Mesothelial cell of epicardium (in vitro differentiated cells): ENCODE measurements at places on chromosomes 5 and 9.
A peak's percentile ranks its signal among the peaks of the same experiment; 100 is the strongest.

DNA sequence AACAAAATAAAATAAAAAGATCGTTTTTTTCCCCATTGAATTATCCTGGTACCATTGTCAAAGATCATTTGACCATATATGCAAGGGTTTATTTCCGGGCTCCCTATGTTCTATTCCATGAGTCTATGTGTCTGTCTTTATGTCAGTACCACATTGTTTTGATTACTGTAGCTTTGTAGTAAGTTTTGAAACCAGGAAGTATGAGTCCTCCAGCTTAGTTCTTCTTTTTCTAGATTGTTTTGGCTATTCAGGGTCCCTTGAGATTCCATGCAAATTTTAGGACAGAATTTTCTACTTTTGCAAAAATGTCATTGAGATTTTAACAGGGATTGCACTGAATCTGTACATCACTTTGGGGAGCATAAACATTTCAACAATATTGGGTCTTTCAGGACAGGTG, 18.7 kb upstream of the EEIG1 start:
- no peak for DNase-seq

DNA sequence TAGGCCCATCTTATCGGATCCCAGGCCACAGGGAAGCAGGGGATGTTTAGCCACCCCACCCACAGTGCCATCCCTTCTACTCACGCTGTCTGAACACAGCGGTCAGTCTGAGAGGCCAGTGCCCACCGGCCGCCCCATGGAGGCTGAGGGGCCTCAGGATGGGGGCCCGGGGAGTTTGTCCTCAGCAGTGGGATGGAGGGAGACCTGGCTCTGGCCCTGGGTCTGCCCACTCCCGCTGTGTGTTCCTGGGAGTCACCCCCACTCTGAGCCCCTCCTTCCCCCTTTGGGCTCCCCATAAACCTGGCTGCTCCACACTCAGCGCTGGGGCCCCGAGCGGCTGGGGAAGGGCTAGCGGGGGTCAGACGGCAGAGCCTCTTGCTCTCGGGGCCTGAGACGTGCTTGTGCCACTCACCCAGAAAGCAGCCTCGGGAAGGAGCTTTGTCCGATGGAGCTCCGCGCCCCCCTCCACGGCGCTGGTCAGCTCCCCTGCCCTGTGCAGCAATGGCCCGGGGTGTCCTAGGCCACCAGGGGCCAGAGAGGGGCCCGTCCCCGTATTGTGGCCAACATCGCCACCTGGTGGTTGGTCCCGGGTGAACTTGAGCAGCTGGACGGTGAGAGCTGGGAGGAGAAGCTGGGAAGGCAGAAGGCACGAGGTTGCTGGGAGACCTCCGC, 10.9 kb upstream of the LAMC3 start:
- peak; percentile 76 for DNase-seq

GRCh38 chr5:110333384-110333783, 393.1 kb downstream of the TMEM232 start:
- no peak for DNase-seq

DNA sequence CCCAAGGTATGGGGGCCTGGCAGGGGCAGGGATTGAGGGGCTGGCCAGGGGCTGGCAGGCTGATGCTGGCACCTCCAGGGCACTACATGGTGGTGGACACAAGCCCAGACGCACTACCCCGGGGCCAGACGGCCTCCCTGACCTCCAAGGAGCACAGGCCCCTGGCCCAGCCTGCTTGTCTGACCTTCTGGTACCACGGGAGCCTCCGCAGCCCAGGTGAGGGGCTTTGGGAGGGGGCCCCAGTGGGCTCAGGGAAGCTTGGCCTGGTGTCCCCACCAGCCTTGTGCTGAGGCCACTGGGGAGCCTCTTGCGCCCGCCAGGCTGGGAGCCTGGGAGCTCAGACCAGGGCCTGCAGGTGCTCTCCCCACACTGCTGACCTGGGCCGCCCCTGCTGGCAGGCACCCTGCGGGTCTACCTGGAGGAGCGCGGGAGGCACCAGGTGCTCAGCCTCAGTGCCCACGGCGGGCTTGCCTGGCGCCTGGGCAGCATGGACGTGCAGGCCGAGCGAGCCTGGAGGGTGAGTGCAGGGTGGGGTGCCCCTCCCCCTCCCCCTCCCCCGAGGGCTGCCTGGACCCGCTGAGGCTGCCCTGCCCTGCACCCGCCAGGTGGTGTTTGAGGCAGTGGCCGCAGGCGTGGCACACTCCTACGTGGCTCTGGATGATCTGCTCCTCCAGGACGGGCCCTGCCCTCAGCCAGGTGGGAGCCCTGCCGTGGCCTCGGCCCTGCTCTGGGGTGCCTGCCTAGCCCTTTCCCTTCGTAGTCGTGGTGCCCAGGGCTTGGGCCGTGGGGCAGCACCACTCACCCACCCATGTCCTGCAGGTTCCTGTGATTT, 5.7 kb downstream of the MAMDC4 start:
- DNase-seq: no peak

DNA sequence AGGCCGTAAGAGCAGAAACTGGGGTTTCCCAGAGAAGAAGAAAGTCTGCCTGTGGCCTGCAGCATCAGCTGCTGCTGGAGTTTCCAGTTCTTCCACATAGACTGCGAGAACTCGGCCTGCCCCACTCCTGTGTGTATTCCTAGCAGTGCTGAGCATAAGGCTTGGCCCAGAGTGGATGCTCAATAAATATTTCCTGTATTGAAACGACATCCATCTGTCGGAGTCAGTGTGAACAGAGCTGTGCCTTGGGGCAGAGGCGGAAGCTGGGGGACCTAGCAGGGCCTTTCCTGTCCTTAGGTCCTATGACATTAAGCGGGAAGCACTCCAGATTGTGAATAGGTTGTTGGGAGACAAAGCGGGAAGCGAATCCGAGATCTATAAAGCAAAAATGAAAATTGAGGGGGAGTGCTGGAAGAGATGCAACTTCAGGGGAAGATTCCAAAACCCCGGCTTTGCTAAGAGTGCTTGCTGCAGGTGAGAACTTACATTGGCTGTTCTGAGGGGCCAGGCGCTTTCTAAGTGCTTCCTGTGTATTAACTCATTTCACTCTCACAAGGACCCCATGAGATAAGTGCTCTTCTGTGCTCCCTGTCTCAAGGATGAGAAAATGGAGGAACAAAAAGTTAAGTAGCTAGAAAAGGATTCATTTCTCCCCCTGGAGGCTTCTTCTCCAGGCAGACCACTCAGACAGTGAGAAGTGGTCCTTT, 76.1 kb upstream of the CXCL14 start:
- DNase-seq: no peak

- no peak for DNase-seq
Observed at GRCh38 chr5:148939676-148940075, 113.3 kb downstream of the ADRB2 start.

- DNase-seq: peak; percentile 80
Observed at GRCh38 chr9:132214027-132214622, 52.3 kb downstream of the NTNG2 start.

DNA sequence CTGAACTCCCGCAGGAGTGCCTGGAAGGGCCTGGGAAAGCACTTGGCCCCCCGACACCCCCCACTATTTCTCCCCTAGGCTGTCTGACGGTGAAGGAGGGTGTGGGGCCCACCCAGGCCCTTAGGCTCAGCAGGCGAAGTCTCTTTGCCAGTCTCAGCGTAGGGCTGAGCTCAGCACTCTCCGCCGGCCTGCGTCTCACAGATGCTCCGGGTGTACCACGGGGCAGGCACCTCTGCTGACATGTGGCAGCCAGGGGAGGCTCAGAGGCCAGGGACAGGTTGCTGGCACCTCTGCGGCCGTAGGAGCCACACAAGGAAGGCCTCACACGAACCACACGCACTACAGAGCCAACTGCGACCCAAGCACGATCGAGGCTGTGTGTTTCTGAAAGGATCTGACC, 114.2 kb downstream of the VAV2 start:
- no peak for DNase-seq

DNA sequence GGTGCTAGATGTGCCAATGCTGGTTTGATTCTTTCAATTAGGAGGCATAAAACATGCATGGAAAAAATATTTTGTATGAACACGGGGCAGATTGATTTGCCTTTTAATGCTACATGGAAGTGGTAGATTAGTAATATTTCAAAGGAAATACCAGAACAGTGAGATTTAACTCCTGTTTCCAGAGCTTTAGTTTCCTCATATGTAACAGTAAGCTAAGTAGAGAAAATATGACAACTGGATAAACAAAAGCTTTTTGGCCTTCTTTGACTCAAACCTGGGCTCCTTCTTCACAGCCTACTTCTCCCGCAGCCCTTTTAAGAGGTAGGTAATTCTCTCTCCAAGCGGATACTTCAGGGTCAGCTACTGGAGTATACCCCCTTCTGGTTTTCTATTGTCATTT, 254.2 kb upstream of the TRPC7 start:
- DNase-seq: no peak

- no peak for DNase-seq
Observed at GRCh38 chr5:125463466-125464092, 717.1 kb upstream of the ZNF608 start.

DNA sequence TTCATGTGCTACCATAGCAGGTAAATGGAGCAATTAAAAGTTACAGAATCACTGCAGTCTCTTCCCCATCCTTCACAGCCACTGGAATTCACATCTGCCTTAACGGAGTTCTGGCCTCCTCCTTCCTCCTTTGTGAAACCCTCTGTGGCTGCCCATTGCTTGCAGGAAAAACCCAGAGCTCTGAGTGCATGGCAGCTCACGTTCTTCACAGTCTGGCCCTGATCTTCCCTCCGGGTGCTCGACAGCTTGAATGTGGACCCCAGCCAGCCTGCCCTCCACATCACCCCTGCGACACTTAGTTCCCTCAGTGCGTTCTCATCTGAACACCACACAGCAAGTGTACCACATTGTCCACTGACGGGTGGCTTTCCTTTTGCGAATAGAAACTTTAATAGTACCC, 63.2 kb upstream of the RUFY1 start:
- no peak for DNase-seq

DNA sequence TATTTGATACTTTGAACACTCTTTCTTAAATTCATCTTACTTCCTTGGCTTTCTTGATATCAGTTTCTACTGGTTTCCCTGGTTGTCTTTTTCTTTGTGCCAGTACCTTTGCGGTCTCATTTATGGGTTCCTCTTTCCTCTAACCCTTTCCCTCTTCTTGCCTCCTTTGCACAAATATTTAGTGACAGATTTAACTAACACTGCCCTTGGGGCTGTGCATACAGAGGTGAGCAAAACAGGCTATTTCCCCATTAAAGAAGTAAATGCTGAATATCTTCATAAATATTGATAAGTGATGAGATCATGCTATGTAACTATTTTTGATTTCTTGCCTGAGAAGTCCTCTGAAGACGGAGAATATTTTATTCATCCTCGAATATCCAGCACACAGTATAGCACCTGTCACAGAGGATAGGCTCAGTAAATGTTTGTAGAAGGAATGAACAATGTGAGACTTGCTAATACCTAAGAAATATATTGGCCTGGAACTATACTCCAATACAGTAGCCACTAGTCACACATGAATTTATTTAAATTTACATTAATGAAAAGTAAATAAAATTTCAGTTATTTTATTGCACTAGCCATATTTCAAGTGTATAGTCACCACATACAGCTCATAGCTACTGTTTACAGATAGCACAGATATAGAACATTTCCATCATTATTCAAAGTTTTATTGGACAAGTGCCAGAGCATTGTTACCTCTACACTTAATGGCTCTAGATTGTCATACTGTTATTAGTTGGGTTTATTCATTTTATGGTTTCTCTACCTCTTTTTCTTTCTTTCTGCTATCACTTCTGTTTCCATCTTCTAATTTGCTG, 90.4 kb downstream of the RIC1 start:
- DNase-seq: no peak

- DNase-seq: no peak
Observed at GRCh38 chr9:4714266-4715016, 26.6 kb downstream of the AK3 start.
